ENCODE measurements at places on chromosomes 7 and 10. TPM values are rescaled to one million over a fixed set of nuclear protein-coding genes. Genes with fewer than 3 reads are reported as not detected.

DNA sequence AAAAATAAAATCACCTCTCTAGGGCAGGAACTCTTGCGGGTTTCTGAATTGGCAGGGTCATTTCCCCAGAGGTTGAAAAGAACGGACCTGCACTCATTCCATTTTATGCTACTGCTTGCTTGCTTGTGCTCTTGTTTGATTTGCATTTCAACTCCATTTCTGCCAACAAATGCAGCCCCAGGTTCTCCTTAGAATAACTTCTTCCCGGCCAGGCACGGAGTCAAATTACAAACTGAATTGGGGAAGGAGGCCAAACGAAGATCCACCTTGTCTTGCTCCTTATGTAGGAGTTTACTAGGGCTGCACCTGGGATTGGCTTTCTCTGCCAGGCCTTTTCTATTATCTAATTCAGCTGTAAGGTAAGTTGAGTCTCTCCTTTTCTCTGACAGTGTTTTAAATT lies 79.6 kb downstream of the HGF start:
- no peak for DNase-seq

GRCh38 chr7:81694711-81695110 lies 75.1 kb downstream of the HGF start:
- no peak for DNase-seq

GRCh38 chr10:27527666-27528295 lies 23.7 kb downstream of the RAB18 start:
- DNase-seq = no peak

- no peak for DNase-seq
These were observed 44.5 kb downstream of the MKI67 start for GRCh38 chr10:128081720-128082119.

DNA sequence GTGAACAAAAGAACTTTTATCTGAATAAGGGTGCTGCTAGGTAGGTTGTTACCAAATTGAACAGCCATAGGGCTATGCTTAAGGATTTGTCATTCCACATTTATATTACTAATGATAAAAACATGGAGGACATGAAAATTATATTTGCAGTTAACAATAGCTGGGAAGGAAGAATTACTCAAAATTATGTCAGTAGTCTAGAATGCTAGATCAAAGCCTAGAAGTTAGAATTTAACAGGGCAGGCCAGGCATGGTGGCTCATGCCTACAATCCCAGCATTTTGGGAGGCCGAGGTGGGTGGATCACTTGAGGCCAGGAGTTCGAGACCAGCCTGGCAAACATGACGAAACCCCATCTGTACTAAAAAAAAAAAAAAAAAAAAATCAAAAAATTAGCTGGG lies 9.4 kb downstream of the STK17A start:
- no peak for DNase-seq

GRCh38 chr7:108815815-108816214 lies 246.1 kb downstream of the DNAJB9 start:
- no peak for DNase-seq

- DNase-seq = no peak
These were observed 90.2 kb downstream of the PPP1R9A start for GRCh38 chr7:94997547-94997946.

DNA sequence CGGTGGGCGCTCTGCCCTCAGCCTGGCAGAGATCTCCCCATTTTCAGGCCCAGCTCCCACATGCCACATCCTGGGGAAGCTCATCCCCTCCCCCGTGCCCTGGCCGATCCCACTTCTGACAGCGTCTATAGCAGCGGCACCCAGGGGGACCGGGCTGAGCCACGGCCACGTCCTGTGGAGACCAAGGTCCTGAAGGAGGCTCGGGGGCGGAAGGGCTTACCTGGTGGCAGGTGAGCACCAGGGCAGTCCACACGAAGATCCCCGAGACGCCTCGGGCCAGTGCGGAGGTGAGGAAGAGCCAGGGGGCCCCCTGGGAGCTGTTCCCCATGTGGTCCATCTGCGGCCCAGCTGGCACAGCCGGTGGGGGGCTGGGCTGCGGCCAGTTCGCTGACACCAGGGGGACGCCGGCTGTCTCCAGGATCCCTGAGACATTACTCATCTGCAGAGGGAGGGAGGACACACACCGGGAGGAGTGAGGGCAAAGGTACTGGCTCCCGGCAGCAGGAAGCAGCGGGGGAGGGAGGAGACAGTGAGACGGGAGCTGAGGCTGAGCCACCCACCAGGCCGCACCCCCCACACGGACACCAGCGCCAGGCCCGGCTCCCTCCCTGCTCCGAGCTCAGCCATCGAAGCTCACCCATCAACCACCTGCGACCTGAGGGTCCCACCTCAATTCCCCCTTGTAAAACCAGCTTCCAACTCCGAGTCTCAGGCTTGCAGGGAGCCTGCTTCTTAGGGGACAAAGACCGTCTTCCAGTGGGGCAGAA lies 776 bp downstream of the TMEM184A start:
- no peak for DNase-seq

DNA sequence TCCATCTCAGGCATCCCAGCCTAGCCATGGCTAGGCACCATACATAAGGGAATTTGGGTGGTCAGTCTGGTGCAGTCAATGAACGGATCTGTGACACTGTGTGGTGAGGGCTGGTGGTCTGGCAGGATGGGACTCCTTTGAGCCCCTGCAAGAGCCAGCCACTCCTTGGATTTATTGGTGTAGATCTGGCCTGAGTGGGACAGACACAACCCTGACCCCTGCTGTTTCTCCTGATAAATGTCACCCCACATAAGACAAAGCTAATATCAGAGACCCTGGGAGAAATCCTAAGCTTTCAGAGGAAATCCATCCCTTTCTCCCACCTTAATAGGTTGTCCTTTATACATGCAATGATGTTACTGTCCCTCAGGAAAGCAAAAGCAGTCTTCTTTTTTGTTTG lies 2.3 kb downstream of the FBXO24 start:
- peak; percentile 63 for DNase-seq

GRCh38 chr10:86071145-86071544 lies 295.4 kb downstream of the GRID1 start:
- no peak for DNase-seq

- DNase-seq = no peak
These were observed 211.6 kb upstream of the SP8 start for GRCh38 chr7:20998309-20998708.

DNA sequence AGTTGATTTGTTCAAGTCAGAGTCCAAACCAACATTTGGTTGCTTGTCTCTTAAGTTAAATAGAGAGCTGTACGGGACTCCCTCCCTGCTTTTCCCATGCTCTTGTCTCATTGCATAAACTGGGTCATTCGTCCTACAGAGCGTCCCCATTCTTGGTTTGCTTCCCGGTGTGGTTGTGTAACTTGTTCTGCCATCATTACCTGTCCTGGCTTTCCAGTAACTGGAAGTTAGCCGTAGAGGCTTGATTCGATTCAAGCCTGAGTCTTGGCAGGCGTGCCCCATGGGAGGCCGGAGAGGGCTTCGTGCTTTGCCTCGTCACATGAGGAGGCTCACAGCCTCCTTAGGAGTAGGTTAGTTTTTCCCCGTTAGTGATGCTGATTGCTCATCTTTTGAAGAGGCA lies 40.2 kb downstream of the FBH1 start:
- DNase-seq = no peak

DNA sequence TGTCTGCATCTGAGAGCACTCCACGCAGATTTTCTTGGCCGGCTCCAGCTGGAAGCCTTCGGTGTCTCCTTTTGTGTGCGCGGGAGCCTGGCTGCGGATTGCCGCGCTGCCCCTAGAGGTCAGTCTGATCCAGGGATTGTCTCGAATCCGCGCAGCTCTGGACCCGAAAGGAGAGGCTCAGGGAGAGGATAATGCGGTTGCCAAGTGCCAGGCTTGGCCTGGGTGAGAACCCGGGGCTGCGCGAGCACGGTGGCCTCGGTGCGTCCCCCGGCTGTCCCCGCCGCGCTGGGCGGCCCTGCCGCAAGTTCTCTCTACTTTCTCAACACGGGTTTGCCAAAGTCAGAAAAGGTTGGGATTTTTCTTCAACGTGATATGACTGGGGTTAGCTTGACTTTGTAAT lies 140.9 kb downstream of the ADCYAP1R1 start:
- peak; percentile 86 for DNase-seq

GRCh38 chr10:93300288-93300917 lies 181.7 kb downstream of the MYOF start:
- DNase-seq = no peak

- peak; percentile 73 for DNase-seq
These were observed 27.1 kb downstream of the PRLHR start for GRCh38 chr10:118568327-118568848.

DNA sequence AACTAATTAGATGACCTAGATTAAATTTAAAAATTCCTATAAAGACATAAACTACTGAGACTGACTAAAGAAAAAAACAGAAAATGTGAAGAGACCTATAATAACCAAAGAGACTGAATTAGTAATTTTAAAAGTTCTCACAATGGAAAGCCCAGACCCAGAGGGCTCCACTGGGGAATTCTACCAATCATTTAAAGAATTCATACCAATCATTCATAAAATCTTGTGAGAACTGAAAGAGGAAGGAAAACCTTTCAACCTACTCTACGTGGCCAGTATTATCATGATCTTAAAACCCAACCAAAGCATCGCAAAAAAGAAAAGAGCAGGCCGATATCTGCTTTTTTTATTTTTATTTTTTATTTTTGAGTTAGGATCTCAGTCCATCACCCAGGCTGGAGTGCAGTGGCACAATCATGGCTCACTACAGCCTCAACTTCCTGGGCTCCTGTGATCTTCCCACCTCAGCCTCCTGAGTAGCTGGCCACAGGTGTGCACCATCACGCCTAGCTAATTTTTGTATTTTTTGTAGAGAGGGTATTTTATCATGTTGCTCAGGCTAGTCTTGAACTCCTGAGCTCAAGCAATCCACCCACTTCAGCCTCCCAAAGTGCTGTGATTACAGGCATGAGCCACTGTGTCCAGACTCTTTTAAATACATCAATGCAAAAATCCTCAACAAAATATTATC lies 48.6 kb downstream of the DGKI start:
- DNase-seq = no peak

GRCh38 chr7:137078781-137079180 lies 210.3 kb downstream of the CHRM2 start:
- DNase-seq = no peak

DNA sequence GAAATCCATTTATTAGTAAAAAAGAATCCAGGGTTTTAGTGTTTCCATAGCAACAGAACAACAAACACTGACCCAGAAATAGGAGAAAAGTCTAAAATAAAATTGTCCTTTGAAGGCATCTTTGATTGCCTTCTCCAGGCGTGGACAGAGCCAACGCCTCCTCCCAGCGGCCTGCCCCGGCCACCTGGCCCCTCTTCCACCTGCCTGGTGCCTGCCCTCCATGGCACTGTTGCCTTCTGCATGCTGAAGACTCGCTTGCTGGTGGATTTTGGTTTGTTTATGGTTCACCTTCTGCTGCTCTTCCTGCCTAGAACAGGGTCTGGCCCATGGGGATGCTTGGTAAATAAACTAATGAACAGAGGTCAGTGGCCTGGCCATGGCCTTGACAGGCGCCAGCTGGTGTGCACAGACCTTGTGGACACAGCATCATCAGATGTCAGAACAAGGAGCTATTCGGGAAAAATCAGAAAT lies 107.4 kb downstream of the DYNC2I1 start:
- DNase-seq = no peak

- DNase-seq = no peak
These were observed 15.5 kb upstream of the GDI2 start for GRCh38 chr10:5828725-5829124.

The PDE1C gene
- total RNA-seq = 0.83 TPM

The ELMO1 gene
- 0.45 TPM for total RNA-seq

The TFEC gene
- total RNA-seq = not detected

The TMEM176A gene
- total RNA-seq = not detected

The NANOS1 gene
- 5.7 TPM for total RNA-seq
